ENCODE measurements at places on chromosomes 1 and 21.

DNA sequence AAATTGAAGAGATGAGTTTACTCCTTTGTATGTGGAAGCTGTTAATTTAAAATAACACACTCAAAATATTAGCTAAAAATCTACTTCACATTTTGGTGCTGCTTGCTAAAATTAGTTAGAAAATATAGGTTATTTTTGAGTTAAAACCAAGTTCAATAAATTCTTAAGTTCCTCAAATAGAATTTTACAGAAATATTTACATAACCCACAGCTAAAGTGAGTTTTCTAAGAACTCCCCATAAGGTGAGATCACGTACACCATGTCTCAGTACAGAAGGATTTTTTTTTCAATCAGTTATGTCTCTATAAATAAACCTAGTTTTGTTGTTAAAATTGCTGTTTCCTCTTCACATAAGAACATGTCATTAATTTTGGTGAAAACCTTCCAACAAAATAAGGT, 108.0 kb downstream of the SDCCAG8 start:
- no peak for DNase-seq

DNA sequence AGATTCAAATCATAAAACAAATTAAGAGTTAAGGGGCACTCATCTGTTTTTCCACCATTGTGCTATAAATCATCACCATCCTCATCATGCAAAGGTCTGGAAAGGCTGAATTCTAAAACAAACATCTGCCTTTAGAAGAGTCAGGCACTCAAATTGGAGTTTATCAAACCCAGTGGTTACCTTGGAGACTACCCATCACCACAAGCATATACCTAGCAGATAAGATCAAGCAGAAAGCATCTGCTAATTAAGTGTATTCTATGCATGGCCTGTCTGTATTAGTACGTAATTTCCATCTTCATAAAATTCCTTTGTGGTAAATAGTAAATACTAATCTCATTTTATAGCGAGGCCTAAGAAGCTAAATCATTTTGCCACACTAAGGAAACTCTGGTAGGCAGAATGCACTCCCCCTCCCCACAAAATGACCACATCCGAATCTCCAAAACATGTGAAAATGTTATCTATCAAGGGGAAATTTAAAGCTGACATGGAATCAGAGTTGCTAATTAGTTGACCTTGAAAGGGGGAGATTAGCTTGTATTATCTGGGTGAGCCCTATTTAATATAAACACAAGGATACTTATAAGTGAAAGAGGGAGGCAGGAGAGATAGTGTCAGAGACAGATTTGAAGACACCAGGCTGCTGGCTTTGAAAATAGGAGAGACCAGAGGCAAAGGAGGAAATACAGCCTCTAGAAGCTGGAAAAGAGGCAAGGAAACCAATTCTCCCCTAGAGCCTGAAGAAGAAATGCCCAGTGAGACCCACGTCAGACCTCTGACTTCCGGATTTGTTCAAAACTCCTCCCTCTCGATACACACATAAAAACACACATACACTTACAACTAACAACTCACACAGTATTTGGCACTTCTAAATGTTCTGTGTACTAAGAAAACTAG, 23.2 kb downstream of the ARID4B start:
- no peak for DNase-seq

DNA sequence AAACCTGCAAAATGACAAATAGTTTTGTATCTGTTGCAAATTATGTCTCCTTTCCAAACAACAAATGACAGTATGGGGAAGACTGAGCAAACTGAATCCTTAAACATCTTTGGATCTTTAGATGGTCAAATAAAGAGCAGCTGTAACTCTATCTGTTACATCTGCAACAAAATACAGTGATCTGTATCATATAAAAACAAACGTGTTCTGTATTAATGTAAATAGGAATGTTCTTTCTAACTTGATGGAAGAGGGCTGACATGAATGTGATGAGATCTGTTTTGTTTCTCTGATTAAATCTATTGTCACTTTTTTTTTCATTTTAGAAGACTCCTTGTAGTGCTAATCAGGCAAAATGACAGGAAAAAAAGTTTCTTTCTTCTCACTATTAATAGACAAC, 159.5 kb downstream of the GPATCH2 start:
- no peak for DNase-seq

- DNase-seq, result no peak
Measured at GRCh38 chr1:38624336-38625039, 235.1 kb downstream of the RRAGC start.
